ENCODE measurements at places on chromosomes 5 and 9.

DNA sequence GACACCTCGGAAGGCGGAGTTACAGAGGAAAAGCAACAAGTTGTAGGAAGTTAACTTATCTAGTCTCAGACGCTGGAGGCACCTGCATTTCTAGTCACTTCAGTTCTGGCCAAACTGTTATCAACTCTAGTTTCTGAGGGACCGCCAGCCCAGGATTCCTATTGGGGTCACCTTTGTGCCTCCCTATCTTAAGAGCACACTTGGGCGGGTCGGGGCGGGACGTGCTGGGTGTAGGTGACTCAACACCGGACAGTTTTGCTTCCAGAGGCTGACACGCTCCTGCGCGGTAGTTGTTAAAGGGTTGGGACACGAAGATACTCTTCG is 679 bp upstream of the KDM4C start:
- DNase-seq: peak; percentile 69
- peak overlapping the region; percentile 89 for H3K4me3 ChIP-seq
- peaks cover 3% of the 10 kb centered on the region for H3K4me1 ChIP-seq
- H3K27me3 ChIP-seq: no peaks in the 10 kb centered on the region

- H3K4me1 ChIP-seq: no peaks in the 10 kb centered on the region
- H3K27me3 ChIP-seq: no peaks in the 10 kb centered on the region
- no peak overlapping the region for H3K27ac ChIP-seq
- H3K4me3 ChIP-seq: no peak overlapping the region
- no peak for DNase-seq
Observed at GRCh38 chr5:137693951-137694721, 41.8 kb downstream of the KLHL3 start.

DNA sequence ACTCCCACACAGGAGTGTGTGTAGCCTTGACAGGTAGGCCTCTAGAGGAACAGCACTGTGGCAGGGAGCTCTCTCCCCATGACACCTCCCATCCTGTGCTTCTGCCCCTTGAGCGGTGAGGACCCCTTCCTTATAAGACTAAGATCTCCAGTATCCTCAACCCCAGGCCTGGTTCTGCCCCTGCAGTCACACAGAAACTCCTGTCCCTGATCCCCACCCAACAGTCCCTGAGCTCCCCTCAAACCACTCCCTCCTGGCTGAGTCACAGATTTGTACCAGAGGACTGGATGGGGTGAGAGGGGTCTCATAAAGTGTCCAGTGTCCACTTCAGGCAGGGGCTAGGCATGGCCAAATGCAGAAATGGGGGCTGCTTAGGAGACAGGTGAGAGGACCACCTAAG is 47.8 kb upstream of the CDKN2AIPNL start:
- H3K27ac ChIP-seq: no peak overlapping the region
- H3K4me3 ChIP-seq: no peak overlapping the region
- H3K27me3 ChIP-seq: no peaks in the 10 kb centered on the region
- H3K4me1 ChIP-seq: no peaks in the 10 kb centered on the region
- DNase-seq: no peak
- no peaks in the 10 kb centered on the region for H3K36me3 ChIP-seq

GRCh38 chr9:89470224-89470839 is 27.6 kb downstream of the SEMA4D start:
- no peak overlapping the region for H3K27ac ChIP-seq
- H3K4me1 ChIP-seq: no peaks in the 10 kb centered on the region
- H3K27me3 ChIP-seq: no peaks in the 10 kb centered on the region
- H3K4me3 ChIP-seq: no peak overlapping the region

GRCh38 chr5:79490323-79490936 is 23.5 kb downstream of the HOMER1 start:
- H3K27me3 ChIP-seq: no peaks in the 10 kb centered on the region
- no peak for DNase-seq
- no peak overlapping the region for H3K27ac ChIP-seq
- no peaks in the 10 kb centered on the region for H3K36me3 ChIP-seq
- no peak overlapping the region for H3K4me3 ChIP-seq

DNA sequence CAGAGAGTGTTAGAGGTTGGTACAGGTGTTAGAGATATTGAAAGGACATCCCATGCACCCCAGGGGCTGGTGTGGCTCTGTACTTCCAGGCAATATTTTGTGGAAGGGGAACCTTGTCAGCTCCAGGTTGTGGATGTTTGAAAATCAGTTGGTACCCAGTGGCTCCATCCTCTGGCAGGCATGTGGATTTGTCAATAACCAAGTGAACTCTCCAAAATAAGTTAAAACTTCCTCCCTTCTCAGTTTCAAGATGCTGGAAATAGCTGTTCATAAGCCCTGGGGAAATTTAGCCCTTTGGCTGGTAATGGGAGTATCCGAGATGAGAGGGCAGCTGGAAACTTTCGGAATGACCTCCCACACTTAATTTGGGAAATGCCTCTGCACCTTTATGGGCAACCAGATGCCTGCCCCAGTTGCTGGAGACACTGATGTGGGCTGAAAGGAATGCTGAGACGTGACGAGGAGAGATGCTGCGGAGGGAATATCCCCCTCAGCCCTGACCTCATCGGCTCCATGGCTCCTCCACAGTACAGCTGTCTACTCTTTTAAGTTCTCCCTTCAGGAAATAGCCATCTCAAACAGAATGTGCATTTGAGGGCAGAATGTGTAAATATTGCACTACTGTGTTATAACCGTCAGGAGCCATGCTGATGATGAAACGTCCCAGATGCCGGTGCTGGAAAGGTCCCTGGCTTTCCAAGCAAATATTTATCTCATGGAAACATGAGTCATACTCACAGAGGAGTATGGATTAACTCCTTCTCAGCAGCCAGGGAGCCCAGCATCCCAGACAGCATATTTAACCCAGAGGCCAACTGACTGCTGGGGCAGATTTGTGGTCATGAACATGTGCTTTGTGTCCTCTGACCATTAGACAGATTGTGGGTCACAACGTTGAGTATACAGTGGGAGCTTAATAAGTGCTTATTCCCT is 29.5 kb downstream of the TGFBI start:
- no peaks in the 10 kb centered on the region for H3K36me3 ChIP-seq
- no peaks in the 10 kb centered on the region for H3K4me1 ChIP-seq
- peak; percentile 60 for DNase-seq
- H3K27me3 ChIP-seq: no peaks in the 10 kb centered on the region

- no peak overlapping the region for H3K27ac ChIP-seq
- no peaks in the 10 kb centered on the region for H3K27me3 ChIP-seq
Observed at GRCh38 chr5:93503598-93504067, 77.4 kb downstream of the NR2F1-AS1 start.
